ENCODE measurements at places on chromosomes 12 and 14.

DNA sequence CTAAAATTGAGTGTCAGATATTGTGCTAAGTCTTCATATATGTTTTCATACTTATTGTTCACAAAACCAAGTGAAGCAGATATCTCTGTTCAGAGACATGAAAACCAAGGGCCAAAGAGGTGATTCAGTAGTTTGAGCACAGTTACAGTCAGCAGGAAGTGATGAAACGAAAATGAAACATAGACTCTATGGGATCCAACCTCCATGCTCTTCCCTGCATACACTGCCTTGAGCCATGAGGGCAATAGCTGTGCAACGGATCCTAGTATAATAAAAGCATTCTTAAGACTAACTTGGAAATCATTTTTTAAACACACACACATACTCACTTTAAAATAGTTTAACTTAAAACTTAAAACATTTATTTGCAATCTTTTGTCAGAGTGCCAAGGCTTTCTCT, 27.9 kb downstream of the ESR2 start:
- H3K4me3 ChIP-seq, result no peak overlapping the region
- H3K27me3 ChIP-seq, result no peaks in the 10 kb centered on the region
- no peak for DNase-seq
- 0 out of 2 replicates have a peak, but pooled peaks cover 5% of the 10 kb centered on the region for H3K4me1 ChIP-seq

DNA sequence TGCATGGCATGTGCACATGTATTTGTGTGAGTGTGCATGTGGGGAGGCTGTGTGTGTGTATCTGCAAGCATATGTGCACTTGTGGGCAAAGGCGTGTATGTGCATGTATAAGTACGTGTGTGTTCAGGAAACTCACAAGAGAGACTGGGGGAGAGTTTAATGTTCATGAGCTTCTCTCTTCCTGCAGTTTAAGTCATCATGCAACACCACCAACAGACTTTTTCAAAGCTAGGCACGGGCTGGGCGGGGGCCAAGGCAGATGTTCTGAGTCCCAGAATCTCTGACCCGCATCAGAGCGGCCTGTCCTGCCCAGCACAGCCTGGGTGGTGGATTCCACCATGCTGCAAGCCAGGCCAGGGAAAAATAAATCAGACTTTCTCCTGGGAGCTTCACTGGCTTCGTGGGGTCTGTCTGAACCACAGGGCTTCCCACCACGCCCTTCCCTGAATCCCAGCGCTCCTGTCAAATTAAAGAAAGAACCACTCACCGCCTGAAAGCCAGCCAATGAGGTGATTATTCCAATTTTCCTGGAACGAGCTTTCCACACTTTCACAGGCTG, 75.7 kb downstream of the PITPNM2 start:
- no peak for DNase-seq
- H3K27ac ChIP-seq, result no peak overlapping the region

DNA sequence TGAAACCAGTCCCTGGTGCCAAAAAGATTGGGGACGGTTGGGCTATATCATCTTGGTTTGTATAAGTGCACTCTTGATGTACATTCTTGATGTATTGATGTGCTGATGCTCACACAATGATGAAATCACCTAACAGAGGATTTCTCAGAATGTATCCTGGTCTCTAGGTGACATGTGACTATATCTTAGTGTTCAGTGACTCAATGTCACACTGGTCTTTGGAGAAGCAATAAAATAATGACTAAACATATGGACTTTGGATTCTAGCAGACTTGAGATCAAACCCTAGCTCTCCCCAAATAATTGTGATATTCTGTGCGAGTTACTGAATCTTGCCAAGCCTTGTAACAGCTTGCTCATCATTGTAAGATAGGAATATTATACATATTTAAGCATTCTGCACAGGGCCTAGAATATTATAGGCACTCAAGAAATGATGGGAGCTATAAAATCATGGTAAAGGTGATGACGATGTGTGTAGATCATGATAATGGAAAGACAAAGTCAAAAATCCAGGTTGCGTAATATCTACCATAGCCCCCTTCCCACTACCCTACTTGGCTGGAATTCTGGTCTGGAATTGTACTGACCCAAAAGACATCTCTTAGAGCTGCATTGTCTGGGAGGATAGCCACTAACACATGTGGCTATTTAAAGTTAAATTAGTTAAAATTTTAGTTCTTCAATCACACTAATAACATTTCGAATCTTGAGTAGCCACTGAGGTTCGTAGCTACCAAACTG, 117.6 kb upstream of the PWP1 start:
- no peak overlapping the region for H3K4me3 ChIP-seq
- no peak for DNase-seq
- no peaks in the 10 kb centered on the region for H3K36me3 ChIP-seq
- no peaks in the 10 kb centered on the region for H3K4me1 ChIP-seq

- no peaks in the 10 kb centered on the region for H3K4me1 ChIP-seq
- no peaks in the 10 kb centered on the region for H3K36me3 ChIP-seq
- H3K27ac ChIP-seq, result no peak overlapping the region
- H3K4me3 ChIP-seq, result no peak overlapping the region
- no peaks in the 10 kb centered on the region for H3K27me3 ChIP-seq
Measured at GRCh38 chr14:100669011-100669412, 57.7 kb upstream of the DLK1 start.

DNA sequence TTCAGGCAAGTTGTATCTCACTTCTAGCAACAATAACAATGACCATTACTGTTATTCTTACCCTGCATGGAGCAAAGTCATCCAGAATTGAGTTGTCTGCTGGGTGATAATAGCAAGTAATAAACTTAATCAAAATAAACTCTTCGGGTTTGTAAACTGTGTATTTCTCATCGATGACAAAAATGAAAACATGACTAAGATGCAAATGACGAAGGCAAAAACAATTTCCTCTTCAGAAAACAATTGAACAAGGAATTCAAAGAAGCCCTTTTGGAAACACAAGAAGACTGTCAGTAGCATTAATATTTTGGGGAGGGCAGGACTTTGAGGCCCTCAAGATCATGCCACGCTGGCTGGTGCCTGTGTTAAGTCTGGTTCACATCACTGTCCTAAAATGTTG, 232.0 kb downstream of the BTG1 start:
- H3K27me3 ChIP-seq, result no peaks in the 10 kb centered on the region
- H3K4me1 ChIP-seq, result no peaks in the 10 kb centered on the region
- no peaks in the 10 kb centered on the region for H3K36me3 ChIP-seq

DNA sequence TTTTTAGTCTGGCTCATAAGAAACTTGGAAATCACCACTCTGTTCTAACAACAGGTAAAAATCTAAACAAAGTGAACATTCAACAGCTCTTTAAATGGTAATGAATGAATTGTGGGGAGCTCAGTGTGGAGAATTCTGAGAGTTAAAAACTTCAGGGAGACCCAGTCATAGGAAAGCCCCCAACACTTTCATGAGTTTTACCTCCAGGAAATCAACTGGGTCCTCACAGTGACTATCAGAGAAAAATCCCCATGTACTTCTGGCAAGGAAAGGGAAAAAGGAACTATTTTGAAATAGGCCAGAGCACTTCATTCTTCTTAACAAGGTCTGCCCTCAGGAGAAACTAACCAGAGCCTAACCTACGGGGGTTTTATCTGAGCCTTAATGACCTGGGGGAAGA, 134.7 kb downstream of the CMAS start:
- DNase-seq, result no peak
- no peaks in the 10 kb centered on the region for H3K4me1 ChIP-seq
- no peak overlapping the region for H3K4me3 ChIP-seq
- H3K27ac ChIP-seq, result no peak overlapping the region
- no peaks in the 10 kb centered on the region for H3K27me3 ChIP-seq

DNA sequence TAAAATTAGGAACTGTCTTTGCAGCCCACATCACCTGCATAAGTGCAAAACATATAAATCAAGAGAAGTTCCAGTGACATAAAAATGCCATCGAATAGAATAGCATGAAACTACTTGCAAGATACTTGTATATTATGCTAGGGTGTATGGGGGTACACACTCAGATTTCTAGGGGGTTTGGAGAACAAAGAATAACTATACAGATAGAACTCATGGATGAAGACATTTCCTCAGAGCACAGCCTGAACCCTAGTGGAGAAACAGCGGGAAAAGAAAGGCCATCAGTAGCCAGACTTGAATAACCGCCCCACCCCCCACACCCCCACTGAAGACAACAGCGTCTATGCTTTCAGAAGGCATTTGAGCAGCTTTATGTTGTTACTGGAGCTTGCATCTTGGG, 425.8 kb downstream of the NPAS3 start:
- H3K27me3 ChIP-seq, result no peaks in the 10 kb centered on the region
- H3K4me1 ChIP-seq, result peaks cover 1% of the 10 kb centered on the region
- H3K36me3 ChIP-seq, result no peaks in the 10 kb centered on the region

DNA sequence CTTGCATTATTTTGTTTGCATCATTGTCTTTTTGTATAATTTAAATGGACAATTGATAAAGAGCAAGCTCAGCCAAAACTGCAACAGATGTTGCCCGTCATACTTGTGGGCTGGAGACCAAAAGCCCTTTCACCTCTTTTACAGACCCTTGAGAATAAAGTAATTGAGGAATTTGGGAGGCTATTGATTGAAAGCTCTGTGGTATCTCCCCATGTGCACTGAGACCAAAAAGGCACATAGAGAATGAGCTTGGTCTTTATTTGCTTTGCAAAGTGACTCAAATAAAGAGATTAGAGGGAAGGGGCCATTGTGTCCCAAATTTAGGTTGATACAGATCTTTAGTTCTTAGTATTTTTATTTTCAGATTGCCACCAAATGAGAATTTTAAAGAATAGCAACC, 617.6 kb downstream of the TRHDE start:
- no peaks in the 10 kb centered on the region for H3K27me3 ChIP-seq
- H3K4me1 ChIP-seq, result no peaks in the 10 kb centered on the region
- H3K36me3 ChIP-seq, result no peaks in the 10 kb centered on the region
- no peak for DNase-seq
- no peak overlapping the region for H3K27ac ChIP-seq
- no peak overlapping the region for H3K4me3 ChIP-seq

All from GM12878 (cell line).